ENCODE measurements at places on chromosomes 5 and 9.

GRCh38 chr5:18985171-18985758 lies 1002.7 kb downstream of the CDH18 start:
- no peak for DNase-seq

- DNase-seq = no peak
Observed at GRCh38 chr5:34817558-34818351, 21.2 kb upstream of the TTC23L start.

GRCh38 chr5:80554646-80555045 lies 15.4 kb downstream of the ANKRD34B start:
- no peak for DNase-seq

- no peak for DNase-seq
Observed at GRCh38 chr9:68877219-68877618, 136.7 kb downstream of the PRKACG start.

Measured in putamen (tissue), 1 donor.